Stomach (tissue), 19 donors: ENCODE measurements at places on chromosomes 1 and 21. TPM values are rescaled to one million over a fixed set of nuclear protein-coding genes. Genes with fewer than 3 reads are reported as not detected.

CLSTN1 gene
- polyA plus RNA-seq: 59.3 TPM

TMEM52 gene
- polyA plus RNA-seq: 6.2 TPM

CDCA8 gene
- 2.9 TPM for polyA plus RNA-seq

NEGR1 gene
- 4.4 TPM for polyA plus RNA-seq

HSPB7 gene
- polyA plus RNA-seq: 11.8 TPM

HUNK gene
- 0.31 TPM for polyA plus RNA-seq

G0S2 gene
- 48.7 TPM for polyA plus RNA-seq

ANGPTL1 gene
- 10.2 TPM for polyA plus RNA-seq

RHD gene
- polyA plus RNA-seq: not detected

OLFM3 gene
- not detected for polyA plus RNA-seq

FAM72C gene
- not detected for polyA plus RNA-seq

CFAP141 gene
- not detected for polyA plus RNA-seq

DNASE2B gene
- 0.25 TPM for polyA plus RNA-seq

RNU11 gene
- polyA plus RNA-seq: not detected

EPHA2 gene
- polyA plus RNA-seq: 30.4 TPM

UTS2 gene
- not detected for polyA plus RNA-seq

FCRL5 gene
- 0.76 TPM for polyA plus RNA-seq

ARHGEF10L gene
- polyA plus RNA-seq: 15.4 TPM

AJAP1 gene
- 0.31 TPM for polyA plus RNA-seq

ZNF695 gene
- polyA plus RNA-seq: 0.44 TPM

SERPINC1 gene
- polyA plus RNA-seq: not detected

FMO4 gene
- 3.8 TPM for polyA plus RNA-seq

IFI44 gene
- polyA plus RNA-seq: 17.8 TPM

TGFBR3 gene
- polyA plus RNA-seq: 9.2 TPM

NDUFS5 gene
- polyA plus RNA-seq: 829 TPM

AIRE gene
- polyA plus RNA-seq: not detected

CD244 gene
- polyA plus RNA-seq: 0.37 TPM

PAX7 gene
- not detected for polyA plus RNA-seq

KCNE2 gene
- 235 TPM for polyA plus RNA-seq

CA14 gene
- 0.68 TPM for polyA plus RNA-seq

NTNG1 gene
- 0.23 TPM for polyA plus RNA-seq

ILF2 gene
- polyA plus RNA-seq: 103 TPM

DHRS3 gene
- polyA plus RNA-seq: 50.2 TPM

OTUD3 gene
- 1.1 TPM for polyA plus RNA-seq

DEPDC1 gene
- 1.00 TPM for polyA plus RNA-seq

GOLT1A gene
- polyA plus RNA-seq: 6.6 TPM

VWA5B1 gene
- not detected for polyA plus RNA-seq

FMO3 gene
- polyA plus RNA-seq: 7.0 TPM

MROH9 gene
- not detected for polyA plus RNA-seq

OR2T10 gene
- polyA plus RNA-seq: not detected

ATP6V0B gene
- 188 TPM for polyA plus RNA-seq

TFF1 gene
- 1,930 TPM for polyA plus RNA-seq
